ENCODE measurements at places on chromosomes 12 and 14. TPM values are rescaled to one million over a fixed set of nuclear protein-coding genes. Genes with fewer than 3 reads are reported as not detected.

FSCB gene
- not detected for total RNA-seq

PLEKHD1 gene
- under 0.01 TPM for total RNA-seq

KRT73 gene
- total RNA-seq = not detected

ASPG gene
- total RNA-seq = not detected

RSRC2 gene
- 42.7 TPM for total RNA-seq

NKX2-8 gene
- not detected for total RNA-seq

SRRM4 gene
- total RNA-seq = not detected

C14orf180 gene
- not detected for total RNA-seq

Measured in endothelial cell of coronary artery (primary cell).